ENCODE measurements at places on chromosomes 1 and 21.

GRCh38 chr1:98766255-98766654 is 104.7 kb downstream of the SNX7 start:
- no peak for DNase-seq

DNA sequence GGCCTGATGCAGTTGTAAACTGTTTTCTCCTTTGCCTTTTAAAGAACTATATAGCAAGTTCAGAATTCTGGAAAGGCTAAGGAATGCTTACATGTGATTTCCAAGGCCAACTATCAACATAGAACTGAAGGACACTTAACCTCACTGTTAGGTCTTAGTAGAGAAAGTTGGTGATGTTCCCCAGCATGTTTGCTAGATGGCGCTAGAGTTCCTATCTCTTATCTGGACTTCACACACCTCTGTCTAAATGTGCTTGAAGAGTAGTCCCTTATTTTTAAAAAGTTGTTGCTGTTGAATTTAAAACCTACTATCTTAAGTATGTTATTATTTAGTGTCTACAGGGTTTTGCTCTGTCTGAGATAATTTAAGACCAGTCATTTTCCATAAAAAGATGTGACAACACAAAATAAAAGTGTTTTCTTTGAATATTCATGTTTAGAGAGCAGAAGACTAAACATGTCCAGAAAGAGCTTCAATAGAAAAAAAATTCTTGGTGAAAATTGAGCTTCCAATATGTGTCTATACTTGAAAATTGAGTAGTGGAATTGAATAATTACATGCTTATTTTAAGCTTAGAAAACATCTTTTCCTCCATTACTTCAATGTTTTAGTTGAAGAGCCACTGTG is 237.3 kb downstream of the S1PR1 start:
- no peak for DNase-seq

- no peak for DNase-seq
These were observed 8.1 kb upstream of the MT1HL1 start for GRCh38 chr1:237012361-237012760.

DNA sequence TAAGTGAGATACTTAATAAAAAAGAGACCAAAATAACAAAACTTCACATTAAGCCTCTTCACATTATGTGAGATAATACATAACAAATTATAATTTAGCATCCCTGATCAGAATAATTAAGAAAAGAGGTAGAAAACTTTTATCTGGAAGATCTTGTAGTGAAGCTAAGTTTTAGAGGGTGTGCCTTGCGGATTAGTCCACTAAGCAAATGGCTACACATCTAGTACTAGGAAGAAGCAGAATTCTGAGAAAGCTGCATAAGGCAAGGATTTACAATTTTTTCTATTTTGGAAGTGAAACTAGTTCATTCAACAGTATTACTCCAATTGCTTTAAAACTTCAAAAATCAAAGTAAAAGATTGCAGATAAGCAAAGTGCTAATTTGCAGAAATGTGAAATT is 3.5 kb downstream of the YOD1 start:
- no peak for DNase-seq

DNA sequence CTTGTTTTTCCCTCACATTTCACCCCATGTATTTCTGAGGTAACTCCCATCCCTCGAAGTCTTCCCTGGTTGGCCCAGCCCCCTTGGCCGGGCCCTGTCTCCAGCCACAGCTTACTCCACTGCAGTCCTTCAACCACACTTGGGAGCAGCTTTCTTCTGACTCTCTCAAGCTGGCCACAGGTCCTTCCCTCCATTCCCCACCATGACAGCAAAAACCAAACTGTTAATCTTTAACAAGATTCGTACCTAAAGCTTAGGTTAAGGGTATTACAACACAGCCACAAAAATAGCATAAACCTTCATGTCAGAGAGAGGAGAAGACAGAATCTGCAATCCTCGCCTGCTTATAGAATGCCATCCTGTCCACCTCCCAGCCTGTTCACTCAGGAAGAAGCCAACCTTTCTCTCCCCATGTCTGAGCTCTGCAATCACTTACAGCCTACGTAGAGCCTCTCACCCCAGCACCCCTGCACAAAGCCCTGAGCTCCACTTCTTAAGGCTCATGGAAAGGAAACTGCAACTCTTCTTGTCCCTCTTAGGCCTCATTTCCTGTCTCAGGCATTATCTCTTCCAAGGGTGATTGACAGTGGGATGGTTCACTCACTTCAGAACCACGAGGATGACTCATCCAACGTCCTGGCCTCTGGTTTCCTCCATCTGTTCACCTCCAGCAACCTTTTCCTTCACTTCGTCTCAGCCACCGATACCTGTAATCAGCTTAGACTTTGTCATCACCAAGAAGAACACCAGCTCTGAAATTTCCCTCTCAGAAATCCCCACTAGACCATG is 72.8 kb downstream of the CD2 start:
- no peak for DNase-seq

- no peak for DNase-seq
These were observed 50.7 kb downstream of the KLHDC7A start for GRCh38 chr1:18531503-18531845.

- DNase-seq = no peak
These were observed 66.7 kb downstream of the PATJ start for GRCh38 chr1:61808968-61809367.

- no peak for DNase-seq
These were observed 35.8 kb downstream of the PLEKHA6 start for GRCh38 chr1:204323887-204324286.

DNA sequence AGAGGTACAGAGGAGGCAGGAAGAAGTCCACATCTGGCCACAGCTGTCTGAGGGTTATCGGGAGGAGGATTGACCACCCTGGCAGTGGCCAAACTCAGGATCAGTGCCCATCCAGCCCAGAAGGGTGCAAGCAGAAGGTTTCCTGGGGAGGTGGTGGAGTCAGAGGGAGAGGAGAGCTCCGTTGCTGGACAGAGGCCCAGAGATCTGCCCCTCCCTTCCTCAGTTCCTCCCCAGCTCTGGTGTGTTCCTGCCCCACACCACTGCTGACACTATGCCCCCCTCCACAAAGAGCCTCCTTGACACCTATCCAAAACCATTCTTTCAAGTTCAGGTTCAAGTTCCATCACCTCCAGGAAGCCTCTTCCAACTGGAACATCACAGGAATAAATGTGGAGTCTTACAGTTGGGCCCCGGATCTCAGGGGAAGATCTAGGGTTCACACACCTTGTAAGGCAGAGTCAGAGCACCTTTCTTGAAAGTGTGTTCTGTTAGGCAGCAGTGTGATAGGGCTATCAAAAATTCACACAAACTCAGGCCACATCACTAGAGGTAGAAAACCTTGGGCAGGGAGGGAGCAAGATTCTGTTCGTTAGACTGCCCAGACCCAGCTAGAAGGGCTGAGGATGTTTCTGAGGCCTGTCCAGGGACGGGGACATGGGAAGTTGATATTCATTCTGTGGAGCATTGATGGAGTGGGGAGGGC is 7.4 kb downstream of the LDLRAD1 start:
- no peak for DNase-seq

DNA sequence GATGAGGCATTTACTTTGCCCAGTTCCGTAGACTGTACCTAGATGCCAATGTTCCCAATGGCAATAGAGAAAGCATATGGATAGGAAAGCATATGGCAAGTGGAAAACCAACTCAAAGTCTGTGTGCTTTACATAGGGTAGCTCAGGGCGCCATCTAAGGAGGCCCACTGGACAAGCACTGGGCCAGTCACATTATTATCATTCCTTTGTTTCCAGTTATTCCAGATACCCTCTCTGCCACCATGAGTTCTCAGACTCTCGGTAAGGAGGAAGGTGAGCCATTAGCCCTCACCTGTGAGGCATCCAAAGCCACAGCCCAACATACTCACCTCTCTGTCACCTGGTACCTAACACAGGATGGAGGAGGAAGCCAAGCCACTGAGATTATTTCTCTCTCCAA is 9.8 kb downstream of the CD101 start:
- no peak for DNase-seq

DNA sequence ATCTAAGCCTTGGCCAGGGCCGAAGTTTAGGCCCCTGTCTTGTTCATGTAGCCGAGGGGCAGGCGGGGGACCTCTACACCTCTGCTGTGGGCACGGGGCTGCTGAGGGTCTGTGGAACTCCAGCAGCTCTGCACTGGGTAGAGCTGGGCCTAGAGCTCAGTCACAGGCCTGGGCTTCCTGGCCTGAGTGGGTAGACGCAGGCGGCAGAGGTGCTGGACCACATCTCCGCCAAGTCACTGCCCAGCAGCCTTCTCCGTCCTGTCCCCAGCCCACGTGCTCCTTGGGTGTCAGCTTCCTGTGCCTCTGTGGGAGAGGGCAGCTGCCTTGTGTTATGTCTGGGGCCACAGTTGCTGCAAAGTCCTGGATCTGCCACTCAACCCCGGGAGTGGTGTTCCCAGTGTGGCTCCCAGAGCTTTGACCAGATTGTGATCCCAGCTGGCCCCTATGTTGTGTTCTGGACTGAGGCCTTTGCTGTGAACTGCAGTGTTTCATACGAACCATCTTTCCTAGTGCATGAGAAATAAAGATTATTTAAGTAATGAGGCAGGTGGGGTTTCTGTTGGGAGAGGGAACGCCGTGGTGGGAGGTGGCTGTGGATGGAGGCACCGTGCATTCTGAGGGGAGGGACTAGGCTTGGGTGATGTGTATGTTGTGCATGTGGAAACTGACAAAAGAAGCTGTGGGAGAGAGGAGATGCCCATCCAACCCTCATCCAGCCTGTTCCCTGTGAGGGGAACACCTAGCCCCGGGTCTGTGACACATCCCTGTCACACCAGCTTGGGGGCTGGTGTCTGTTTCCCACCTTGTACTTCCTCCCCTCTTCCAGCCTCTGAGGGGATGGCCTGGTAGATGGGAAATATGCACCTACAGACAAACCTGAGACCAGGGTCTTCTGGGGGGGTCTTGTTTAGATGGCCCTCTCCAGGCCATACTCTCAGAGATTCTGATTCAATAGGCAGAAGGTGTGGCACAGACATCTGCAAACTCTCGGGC is 12.2 kb downstream of the AMPD2 start:
- DNase-seq = no peak

GRCh38 chr1:147815503-147815902 is 55.1 kb upstream of the GJA5 start:
- no peak for DNase-seq

DNA sequence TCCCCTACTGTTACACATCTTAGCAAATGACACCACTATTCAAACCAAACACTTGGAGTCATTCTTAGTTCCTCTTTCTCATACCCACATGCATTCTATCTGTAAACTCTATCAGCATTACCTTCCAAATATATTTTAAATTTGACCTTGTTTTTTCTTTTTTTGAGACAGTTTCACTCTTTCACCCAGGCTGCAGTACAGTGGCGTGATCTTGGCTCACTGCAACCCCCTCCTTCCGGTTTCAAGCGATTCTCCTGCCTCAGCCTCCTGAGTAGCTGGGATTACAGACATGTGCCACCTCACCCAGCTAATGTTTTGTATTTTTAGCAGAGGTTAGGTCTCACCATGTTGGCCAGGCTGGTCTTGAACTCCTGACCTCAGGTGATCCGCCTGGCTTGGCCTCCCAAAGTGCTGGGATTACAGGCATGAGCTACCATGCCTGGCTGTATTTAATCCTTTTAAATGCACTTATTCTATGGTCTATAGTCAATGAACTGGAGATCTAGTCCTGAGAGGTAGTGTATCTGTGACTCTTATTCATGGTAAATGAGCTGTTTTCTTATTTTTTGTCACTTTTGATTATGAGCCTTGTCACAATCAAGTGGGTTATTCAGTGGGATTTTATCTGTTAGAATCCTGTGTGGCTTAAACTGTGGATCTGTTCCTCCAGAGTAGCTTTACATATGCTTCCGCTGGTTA is 73.1 kb downstream of the GATAD2B start:
- DNase-seq = no peak

DNA sequence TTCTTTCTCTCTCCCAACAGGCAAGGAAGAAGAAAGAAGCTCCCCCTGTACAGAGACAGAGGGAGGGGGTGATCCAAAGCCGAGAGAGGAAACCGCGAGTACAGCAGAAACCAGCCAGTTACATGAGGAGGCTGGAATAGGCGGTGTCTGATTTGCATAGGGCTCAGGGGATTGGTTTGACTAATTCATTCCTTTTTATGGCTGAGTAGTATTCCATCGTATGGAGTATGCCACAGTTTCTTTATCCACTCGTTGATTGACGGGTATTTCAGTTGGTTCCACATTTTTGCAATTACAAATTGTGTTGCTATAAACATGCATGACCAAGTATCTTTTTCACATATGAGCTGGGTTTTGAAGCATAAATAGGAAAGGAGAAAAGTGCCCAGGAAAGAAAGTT is 3.4 kb upstream of the GPX7 start:
- no peak for DNase-seq

DNA sequence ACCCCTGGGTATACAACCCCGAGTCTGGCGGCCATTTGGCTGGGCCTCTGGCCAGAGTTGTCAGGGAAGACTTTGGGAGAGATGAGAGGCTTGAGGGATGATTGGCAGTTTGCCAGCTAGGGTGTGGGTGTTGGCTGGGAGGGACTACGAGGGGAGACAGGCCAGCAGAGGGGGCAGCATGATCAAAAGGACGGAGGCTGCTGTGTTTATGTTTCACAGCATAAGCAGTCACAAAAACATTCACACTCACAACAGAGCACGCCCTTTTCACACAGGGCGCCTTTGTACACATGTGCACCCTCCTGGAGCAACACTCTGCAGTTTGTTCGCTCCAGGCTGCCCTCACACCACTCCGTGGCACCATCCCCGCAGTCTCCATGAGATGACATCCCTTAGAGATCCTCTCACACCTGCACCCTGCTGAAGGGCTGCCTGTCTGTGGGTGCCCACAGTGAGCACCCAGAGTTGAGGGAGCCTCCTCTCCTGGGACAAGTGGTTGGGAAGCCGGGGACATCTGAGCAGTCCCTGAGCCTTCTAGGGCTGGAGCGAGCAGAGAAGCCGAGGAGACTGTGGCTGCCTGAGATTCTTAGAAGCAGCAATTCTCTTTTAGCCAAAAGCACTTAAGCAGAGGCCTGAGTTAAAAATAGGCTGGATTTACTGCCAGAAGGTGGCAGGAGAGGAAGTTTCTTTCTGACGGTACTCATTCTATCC is 15.4 kb downstream of the EFNA3 start:
- no peak for DNase-seq

DNA sequence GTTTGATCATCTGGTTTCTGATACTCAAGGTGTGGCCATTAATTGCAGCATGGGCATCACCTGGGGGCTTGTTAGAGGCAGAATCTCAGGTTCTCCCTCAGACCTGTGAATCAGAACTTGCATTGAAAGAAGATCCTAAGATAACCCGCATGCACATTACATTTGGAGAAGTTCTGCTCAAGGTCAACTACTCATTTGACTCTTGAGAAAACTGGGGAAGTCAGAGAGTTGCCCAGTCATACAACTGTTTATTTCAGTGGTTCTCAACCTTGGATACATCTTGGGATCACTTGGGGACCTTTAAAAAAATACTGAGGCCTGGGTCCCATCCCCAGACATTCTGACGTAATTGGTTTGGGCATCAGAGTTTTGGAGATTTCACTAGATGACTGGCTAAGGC is 30.5 kb downstream of the CAMTA1 start:
- no peak for DNase-seq

DNA sequence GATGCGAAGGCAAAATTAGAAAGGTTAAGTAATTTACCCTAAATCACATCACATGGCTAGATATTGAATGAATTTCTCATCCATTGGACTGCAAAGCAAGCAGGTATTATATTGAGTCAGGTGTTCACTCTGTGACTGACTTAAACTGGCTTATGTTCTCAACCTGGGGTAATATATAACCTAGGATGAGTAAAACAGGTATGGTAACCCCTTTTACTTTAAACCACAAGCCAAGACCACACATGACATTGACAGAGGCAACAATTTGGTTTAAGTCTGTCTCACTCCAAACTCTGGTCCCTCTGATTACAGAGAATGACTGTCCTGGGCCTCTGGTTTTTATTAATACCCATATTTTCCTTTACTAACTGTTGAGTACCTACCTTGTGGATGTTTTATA is 33.3 kb downstream of the MAEL start:
- DNase-seq = no peak
